ENCODE measurements at places on chromosomes 4 and X. TPM values are rescaled to one million over a fixed set of nuclear protein-coding genes. Genes with fewer than 3 reads are reported as not detected.

The EMCN gene
- total RNA-seq: not detected

The COMMD8 gene
- 17.0 TPM for total RNA-seq

GRCh38 chr4:40856840-40857362 lies 107.1 kb downstream of the NSUN7 start:
- no peaks in the 10 kb centered on the region for H3K4me1 ChIP-seq
- no peaks in the 10 kb centered on the region for H3K27me3 ChIP-seq
- no peak overlapping the region for H3K27ac ChIP-seq
- H3K36me3 ChIP-seq: no peaks in the 10 kb centered on the region
- DNase-seq: no peak

DNA sequence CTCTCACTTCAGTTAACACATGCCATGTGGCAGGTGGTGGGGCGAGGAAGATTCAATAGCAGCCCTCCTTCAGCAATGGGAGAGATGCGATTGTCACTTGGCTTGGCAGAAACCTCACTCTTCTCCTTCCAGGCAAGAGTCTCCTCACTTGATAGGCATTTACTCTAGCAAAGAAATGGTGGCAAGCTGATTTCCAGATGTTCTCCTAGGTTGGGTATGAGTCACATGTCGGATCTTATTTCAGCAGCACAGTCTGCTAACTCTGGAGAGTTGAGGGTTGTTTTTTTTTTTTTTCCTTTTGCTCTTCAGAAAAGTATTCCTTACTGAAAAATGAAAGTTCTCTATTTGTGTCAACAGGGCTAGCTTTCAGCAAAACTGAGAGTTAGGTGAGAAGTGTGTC lies 119.5 kb upstream of the CHRDL1 start:
- no peaks in the 10 kb centered on the region for H3K27me3 ChIP-seq
- no peak for DNase-seq
- no peaks in the 10 kb centered on the region for H3K36me3 ChIP-seq
- no peak overlapping the region for H3K4me3 ChIP-seq
- no peaks in the 10 kb centered on the region for H3K4me1 ChIP-seq

- no peak for DNase-seq
- H3K27me3 ChIP-seq: no peaks in the 10 kb centered on the region
- H3K36me3 ChIP-seq: peaks cover 51% of the 10 kb centered on the region
- H3K4me1 ChIP-seq: peaks cover 6% of the 10 kb centered on the region
- no peak overlapping the region for H3K27ac ChIP-seq
Measured at GRCh38 chr4:1722551-1723118, 1.3 kb downstream of the TACC3 start.

- H3K27ac ChIP-seq: no peak overlapping the region
- no peak for DNase-seq
- no peak overlapping the region for H3K4me3 ChIP-seq
- peaks cover 20% of the 10 kb centered on the region for H3K4me1 ChIP-seq
- H3K36me3 ChIP-seq: no peaks in the 10 kb centered on the region
- H3K27me3 ChIP-seq: peaks cover 6% of the 10 kb centered on the region
Measured at GRCh38 chr4:1463927-1464540, 57.8 kb upstream of the NKX1-1 start.

Measured in SJCRH30 (cell line).